Activated CD4-positive, alpha-beta T cell treated with anti-CD3 and anti-CD28 coated beads, Interleukin-2, amount 50 U/mL, for 24 hours (primary cell): ENCODE measurements at places on chromosomes 2 and 18.

DNA sequence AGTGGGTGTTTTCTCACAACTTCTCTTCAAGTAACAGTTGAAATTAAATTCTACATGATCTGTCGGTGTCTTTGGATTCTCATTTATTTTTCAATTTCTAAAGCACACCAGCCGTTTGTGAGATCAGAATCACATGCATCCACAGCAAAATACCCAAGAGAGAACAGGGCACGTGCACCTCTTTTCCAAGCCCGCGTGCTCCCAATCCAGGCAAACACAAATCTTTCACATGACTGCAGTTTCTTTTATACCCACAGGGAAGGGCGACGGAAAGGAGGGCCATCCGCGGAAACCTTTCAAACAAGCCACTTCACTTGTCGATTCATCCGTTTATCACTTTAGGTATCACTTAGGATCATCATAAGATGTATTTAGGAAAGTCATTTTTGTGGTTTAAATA lies 13.0 kb upstream of the DAPL1 start:
- no peak for DNase-seq

- DNase-seq: no peak
Observed at GRCh38 chr2:222813177-222813843, 47.5 kb upstream of the ACSL3 start.

DNA sequence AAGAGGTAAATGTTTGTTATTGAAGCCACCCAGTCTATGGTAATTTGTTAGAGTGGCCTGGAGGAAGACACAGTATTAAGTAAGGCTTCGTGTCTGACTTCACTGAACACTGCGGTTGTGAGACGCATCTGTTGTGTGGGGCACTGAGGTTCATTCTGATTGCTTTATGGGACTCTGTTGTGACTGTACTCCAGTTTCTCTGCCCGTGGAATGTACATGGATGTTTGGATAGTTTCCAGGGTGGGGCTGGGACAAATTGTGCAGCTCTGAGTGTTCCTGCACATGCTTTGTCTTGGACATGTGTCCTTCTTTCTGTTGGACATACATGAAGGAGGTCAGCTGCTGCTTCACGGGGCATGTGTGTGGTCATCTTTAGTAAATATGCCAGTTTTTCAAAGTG lies 58.6 kb downstream of the ODC1 start:
- DNase-seq: no peak

- DNase-seq: no peak
Observed at GRCh38 chr2:32250290-32250689, 14.4 kb downstream of the NLRC4 start.

- no peak for DNase-seq
Observed at GRCh38 chr18:3207565-3207964, 12.2 kb downstream of the MYOM1 start.

- no peak for DNase-seq
Observed at GRCh38 chr2:37143974-37144373, 12.8 kb downstream of the EIF2AK2 start.

- no peak for DNase-seq
Observed at GRCh38 chr2:105571445-105571987, 172.7 kb upstream of the FHL2 start.

GRCh38 chr18:24561369-24561965 lies 101.0 kb downstream of the HRH4 start:
- DNase-seq: no peak

- no peak for DNase-seq
Observed at GRCh38 chr2:132669908-132670495, at the start of gene LYPD1. TSS of gene LYPD1 (minus strand) at chr2:132670205. CDS start at chr2:132669932, 273 bp downstream.

- DNase-seq: no peak
Observed at GRCh38 chr2:205189301-205189700, 493.0 kb upstream of the NRP2 start.

- DNase-seq: no peak
Observed at GRCh38 chr2:77008853-77009252, 513.3 kb downstream of the LRRTM4 start.

- DNase-seq: no peak
Observed at GRCh38 chr2:7096726-7097352, 179.6 kb downstream of the RNF144A start.

DNA sequence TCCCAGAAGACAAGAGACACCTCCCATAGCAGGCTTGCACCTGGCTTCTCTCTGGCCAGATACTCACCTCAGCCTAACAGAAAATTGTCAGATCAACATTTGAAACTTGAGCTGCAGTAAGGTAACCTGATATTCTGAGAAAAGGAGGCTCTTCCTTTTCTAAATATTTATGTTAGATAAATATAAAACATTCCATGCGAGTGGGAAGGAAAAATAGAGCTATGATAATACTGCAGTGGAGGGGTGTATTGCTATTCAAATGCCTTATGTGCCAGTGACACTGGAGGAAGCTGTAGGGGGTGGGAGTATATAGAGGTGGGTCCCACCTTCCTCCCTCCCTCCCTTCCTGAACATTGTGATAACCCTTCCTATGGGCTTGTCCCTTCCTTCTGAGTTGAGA lies 515.5 kb upstream of the CHAC2 start:
- DNase-seq: no peak

- DNase-seq: no peak
Observed at GRCh38 chr18:70288851-70289328, at the start of gene SOCS6. TSS of gene SOCS6 (plus strand) at chr18:70289045. CDS start at chr18:70324669, 35,624 bp downstream.

DNA sequence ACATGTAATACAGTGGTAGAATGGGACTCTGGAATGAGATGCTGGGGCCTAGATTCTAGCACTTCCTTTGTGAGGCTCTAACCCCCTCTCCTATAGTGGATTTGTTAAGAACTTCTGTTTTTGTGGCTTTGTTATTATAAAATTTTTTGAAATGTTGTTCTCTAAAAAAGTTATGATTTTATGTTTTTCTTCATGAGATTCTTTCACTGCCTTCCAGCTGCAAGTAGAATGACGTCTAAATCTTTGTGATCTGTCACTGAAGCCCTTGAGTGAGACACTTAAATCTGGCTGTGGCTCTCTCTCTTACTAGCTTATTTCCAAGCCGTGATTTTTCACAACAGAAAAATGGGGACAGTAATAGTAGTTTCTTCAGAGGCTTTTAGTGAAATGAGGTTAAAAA lies 1.6 kb downstream of the CASP8 start:
- no peak for DNase-seq

- no peak for DNase-seq
Observed at GRCh38 chr18:76507830-76508385, 12.9 kb upstream of the ZNF516 start.

- no peak for DNase-seq
Observed at GRCh38 chr2:194661431-194661830, 995.6 kb upstream of the SLC39A10 start.
